ENCODE measurements at places on chromosomes 6 and 20.
A peak's percentile ranks its signal among the peaks of the same experiment; 100 is the strongest.

DNA sequence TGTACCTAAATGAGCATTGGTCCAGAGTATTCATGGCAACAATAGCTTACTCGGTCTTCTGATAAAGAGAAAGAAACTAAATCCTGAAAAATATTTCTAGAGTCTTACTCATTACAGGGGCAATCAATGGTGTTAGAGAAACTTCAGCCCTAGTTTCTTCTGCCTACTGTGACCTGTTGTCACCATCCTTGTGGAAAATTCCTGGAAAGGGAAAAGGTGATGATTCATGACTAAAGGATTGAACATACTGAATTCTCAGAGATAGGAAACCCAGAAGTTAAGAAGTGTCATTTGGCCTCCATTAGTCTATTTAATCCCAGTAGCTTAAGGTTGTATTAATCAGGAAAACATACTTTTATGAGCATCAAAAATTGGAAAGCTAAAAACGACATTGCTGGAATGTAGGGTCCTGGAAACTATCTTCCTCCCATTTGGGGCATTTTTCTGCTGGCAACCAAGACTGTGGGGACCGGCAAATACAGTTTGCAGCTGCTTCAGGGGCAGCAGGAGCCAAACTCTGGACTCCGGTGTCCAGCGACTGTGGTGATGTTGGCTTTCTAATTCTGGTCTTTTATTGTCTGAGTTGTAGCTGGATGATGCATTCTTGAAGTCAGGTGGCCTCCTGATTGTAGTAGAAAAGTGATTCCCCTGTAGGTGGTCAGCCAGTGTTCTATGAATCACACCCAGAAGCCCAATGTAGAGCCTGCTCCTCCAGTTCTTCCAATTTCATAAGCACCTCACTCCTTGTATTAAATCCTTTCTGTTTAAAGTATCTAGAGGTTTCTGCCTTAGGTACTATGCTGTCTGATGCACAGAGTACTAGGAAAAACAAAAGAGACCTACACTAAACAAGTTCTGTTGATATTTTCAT is 67.6 kb downstream of the LCA5 start:
- DNase-seq = no peak

GRCh38 chr20:7090811-7091210 is 323.3 kb downstream of the BMP2 start:
- no peak for DNase-seq

DNA sequence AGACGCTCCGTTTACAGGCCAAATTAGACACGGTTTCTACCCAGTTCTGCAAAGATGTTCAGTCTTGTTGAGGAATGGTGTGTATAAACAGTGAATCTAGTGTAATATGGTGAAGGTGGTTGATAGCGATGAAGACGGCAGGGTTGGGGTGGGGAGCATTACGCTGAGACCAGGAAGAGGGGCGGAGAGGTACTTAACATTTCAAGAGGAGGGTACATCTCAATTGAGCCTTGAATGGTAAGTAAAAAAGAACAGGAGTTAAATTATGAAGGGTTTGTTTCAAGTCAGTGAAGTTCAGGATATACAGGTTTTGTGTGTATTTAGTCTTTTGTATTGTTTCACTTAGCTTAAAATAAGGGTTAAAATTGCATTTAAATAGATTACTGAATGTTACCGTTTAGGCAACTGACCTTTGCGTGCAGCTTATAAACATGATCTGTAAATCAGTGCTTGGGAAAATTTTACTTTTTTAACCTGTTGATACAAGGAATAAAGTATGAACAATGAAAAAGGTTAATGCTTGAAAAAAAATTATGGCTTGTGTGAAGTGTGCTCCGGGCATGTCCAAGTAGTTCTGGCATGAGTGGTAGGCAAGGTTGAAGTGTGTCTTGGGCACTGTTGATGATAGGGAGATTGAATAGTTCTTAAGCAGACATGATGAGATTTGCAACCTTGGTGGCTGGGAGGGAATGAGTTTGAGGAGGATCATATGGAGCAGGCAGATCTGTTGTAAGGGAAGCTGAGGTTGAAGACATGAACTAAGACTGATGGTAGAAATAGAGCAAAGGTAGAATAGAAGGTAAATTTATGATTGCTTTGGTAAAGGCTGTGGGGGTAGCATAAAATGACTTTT is 842 bp downstream of the POLR1C start:
- DNase-seq = no peak

GRCh38 chr6:45686841-45687569 is 309.3 kb upstream of the SUPT3H start:
- DNase-seq = no peak

- DNase-seq = no peak
Observed at GRCh38 chr20:49140411-49140810, 47.7 kb downstream of the STAU1 start.

DNA sequence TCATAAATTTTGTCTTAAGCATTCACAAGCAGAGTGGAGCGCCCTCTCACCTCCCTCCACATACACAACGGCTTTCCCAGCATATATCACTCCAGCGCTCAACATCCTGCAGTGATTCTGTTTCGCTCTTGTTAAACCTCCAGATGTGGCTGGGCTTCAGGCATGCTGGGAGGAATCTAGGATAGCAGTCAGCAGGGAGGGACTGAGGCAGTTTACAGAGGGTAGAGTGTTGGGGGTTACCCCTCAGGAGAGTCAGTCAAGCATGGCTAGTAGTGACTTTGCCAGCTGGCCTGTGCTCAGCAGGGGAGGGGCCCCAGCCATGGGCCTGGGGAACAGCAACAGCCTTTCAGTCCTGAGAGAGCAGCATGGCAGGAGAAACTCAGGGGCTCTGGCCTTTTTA is 161.4 kb upstream of the FLRT3 start:
- no peak for DNase-seq

GRCh38 chr20:31475472-31476293 is 595 bp downstream of the REM1 start:
- DNase-seq = no peak

DNA sequence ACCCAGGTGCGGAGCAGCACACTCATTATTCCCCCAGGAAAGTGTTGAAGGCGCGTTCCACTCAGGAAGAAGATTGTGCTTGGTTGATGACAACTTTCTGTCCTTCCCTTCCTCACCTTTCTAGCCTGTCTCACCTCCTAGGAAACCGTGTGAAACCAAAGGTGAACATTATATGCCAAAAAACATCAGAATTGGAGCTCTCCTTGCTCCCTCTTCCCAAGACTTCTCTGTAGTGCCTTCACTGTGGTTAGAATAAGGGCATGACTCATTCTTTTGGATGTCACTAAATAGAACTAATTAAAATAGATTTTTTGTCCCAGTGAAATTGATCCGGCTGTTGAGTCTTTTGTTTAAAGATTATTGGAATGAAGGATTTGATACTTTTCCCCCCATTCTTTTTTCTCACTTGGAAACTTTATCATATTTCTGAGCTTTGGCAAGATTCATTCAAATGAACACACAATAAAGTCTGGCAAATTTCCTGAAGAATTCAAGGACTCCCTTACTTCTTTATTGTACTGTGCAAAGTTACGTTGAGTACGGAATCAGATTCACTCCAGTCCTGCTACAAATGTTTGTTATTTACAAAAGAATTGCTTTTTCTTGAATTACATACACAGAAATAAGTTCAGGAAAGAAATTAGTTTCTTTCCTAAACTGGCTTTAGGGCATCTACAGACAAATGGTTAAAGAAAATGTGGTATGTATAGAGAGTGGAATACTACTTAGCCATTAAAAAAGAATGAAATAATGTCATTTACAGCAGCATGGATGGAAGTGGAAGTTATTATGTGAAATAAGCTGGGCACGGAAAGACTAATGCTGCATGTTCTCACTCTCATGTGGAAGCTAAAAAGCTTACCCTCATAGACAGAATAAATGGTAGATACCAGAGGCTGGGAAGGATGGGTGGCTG is 142.8 kb upstream of the AKAP12 start:
- no peak for DNase-seq

DNA sequence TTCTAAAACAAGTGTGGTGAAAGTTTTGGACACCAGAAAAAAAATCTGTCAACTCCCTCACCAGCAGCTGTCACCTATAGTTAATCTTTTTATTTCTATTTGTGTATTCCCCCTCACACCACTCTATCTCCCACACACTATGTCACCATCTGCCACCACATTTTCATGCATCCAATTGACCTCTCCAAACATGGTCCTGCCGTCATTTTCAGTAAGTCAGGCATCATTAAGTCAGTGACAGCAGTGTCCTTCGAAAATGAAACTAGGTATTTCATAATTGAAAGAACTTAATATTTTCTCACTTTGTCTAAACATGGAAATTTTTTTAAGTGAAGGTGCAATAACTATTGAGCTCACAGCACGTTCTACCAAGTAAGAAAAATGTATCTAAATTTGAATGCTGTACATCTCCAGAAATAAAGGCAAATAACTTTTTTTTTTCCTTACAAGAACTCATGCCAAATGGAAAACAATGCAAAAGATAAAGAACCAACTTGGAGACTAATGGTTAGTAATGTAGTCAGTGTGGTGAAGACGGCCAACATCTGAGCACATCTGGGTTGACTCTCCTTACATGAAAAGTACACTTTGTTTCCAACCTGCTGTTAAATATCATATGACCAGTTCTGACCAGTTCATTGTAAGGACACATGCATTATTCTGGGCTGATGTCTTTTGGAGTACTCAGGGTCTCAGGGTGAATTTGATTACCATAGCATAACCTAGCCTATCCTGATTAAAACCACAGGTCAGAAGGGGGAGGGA is 623.3 kb upstream of the MANEA start:
- no peak for DNase-seq

- no peak for DNase-seq
Observed at GRCh38 chr6:90795078-90795477, 208.2 kb upstream of the MAP3K7 start.

DNA sequence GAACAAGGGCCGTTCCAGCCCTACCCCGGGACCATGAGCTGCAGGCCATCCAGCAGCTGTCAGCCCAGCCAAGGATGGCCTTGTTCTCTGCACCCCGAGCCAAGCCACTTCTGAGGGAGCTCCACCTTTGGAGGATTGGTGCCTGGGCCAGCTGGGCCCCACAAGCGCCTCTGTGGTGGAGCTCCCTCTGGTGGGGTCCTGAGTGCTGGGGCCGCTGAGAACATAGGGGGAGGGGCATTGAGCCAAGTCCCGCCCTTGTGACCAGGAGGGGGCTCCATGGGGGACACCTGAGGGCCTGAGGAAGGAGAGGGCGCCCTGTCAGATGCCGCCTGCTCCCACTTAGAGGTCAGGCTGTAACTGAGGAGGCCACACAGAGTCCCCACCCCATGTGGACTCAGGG is 43.2 kb downstream of the YTHDF1 start:
- DNase-seq = no peak

- DNase-seq = no peak
Observed at GRCh38 chr6:87465051-87465450, 7.7 kb upstream of the SLC35A1 start.

- no peak for DNase-seq
Observed at GRCh38 chr6:120354452-120355098, 979.7 kb downstream of the TBC1D32 start.

DNA sequence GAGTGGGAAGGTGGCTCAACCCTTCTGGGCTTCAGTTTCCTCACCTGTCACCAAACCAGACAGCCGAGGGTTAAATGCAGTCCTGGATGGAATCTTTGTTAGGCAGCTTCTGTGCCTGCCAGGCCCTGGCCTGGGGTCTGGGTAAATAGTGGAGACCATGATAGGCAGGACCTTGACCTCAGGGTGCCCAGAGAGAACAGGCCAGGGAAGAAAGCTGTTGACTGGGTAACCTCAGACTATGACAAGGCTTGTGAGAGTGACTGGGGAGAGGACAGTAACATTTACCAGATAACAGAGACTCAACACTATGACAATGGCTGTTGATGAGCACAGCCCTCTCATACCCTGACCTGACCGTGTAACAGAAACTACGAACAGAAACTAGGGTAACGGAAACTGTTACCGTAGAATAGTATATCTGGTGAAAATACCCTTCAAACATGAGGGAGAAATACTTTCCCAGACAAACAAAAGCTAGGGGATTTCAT is 218.3 kb downstream of the PREX1 start:
- DNase-seq = peak; percentile 54

- DNase-seq = peak; percentile 34
Observed at GRCh38 chr20:34475979-34476736, 40.1 kb upstream of the DYNLRB1 start.
